ENCODE measurements at places on chromosomes 5 and 9.

- DNase-seq, result no peak
Measured at GRCh38 chr9:8232726-8233125, 433.1 kb upstream of the DMAC1 start.

- DNase-seq, result no peak
Measured at GRCh38 chr5:160356550-160357347, 13.7 kb downstream of the C1QTNF2 start.

GRCh38 chr5:154403234-154403633 is 42.6 kb upstream of the SAP30L start:
- peak; percentile 19 for DNase-seq

DNA sequence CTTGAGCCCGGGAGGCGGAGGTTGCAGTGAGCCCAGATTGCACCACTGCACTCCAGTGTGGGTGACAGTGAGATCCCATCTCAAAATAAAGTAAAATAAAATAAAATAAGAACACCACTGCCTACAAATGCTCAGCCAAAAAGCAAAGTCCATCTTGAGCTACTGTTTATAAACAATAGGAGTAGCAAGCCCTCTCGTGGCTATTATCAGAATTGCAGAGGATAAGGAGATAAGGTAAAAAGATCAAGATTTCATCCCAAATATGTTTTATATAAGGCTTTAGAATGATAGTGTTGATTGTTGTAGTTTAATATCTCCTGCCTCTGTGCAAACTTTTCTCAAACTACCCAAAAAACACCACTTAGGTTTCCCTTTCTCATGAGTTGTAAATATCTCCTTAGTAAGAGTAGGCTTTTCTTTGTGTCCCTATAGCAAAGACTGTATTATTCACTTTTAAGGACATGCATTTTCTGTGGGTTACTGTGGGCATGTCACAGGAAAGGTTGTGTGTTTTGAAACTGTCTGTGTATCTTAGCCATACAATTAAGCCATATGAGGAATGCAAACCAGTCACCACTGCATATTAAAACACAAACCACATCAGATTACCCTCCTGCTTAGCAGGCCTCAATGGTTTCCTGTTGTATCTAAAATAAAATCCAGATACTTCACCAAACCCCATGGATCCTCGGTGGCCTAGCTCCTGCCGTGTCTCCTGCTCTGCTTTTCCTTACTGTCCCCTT is 31.8 kb upstream of the CKS2 start:
- peak; percentile 70 for DNase-seq

- peak; percentile 30 for DNase-seq
Measured at GRCh38 chr9:125663127-125663526, 43.9 kb downstream of the MAPKAP1 start.

Measured in fibroblast of skin of scalp (primary cell).